Posterior cingulate gyrus (tissue), 11 donors: ENCODE measurements at places on chromosomes 16 and 17.

DNA sequence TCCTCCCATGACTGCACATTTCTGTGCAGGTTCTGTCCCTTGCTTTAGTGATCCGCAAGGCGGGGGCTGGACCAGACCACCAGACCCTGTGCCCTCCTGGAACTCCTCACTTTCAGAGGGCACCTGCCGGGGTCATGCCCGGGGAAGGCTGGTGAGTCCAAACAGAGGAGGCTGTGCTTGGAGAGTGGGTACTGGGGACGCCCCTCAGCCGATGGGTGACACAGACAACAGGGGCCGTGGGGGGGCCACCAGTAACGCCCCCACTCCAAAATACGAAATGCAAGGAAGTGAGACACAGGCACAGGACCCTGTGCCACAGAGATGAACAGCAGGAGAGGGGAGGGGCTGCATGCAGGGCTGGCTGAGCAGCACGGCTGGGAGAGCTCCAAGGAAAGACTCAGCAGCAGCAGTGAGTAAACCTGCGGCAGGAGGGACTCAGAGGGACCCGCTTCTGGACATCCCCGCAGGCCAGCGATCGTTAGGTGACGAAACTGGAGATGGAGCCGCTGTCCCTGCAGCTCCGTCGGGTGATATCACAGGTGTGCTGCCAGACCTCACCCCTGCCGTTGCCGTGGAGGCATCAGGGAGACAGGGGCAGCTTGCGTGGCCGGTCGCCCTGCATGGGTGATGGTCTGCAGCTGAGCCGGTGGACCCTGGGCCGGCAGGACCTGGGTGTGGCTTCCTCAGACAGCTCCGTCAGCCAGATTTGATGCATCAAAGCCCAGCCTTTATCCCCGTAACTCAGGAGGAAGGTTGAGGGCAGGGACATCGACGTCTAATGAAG is 71.2 kb upstream of the GNG13 start:
- peak; percentile 42 for DNase-seq

DNA sequence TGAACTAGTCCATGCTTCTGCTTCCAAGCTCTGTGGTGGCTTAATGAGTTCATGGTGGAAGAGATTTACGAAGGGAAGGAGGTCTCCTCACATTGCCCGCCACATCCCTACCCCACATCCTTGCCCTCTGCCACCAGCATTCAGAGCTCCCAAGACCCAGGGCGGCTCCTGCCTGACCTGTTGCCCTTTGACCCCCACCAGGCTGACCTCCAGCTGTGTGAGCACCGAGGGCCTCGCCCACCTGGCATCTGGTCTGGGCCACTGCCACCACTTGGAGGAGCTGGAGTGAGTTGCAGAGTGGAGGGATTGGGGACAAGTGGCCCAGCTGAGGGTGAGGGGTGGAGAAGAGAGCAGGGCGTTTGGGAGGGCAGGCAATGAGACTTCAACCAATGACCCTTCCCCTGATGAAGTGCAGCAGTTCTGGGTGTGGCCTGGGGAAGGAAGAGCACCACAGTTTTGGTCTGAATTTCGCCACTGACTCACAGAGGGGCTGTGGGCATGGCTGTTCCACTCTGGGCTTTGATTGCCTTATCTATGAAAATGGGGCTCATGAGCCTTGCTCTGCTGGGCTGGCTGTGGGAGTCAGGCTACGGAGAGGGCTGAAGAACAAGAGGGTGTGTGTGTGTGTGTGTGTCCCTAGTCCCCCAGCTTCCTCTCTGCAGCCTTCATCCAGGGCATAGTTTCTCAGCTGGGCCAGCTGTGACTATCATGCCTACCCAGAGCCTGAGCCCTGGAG is 22.6 kb upstream of the CPNE2 start:
- DNase-seq = no peak

DNA sequence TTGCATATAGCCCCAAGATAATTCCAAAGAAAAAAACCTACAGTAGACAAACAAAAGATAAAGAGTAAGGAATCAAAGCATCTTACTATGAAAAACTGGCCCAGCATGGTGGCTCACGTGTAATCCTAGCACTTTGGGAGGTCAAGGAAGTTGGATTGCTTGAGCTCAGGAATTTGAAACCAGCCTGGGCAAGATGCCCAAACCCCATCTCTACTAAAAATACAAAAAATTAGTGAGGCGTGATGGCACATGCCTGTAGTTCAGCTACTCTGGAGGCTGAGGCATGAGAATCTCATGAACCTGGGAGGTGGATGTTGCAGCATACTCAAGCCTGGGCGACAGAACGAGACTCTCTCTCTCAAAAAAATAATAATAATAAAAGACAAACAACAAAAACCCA is 764.7 kb upstream of the KIF2B start:
- DNase-seq = no peak

DNA sequence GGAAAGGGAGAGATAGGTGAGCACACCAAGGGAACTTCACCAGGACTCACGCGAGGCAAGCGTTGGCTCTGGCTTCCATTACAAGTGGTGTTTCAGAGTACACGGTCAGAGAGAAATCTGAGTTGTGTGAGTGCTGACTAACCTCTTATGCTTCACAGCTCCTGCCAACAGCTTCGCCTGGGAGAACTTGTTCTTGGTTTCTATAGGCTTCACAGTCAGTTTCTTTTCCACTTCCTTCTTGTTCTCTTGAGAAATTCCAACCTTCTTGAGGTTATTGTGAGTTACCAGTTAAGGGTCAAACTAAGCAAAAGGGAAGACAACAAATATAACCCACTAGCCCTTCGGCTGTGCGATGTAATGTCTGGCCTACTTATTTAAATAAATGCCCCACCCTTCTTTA is 18.9 kb downstream of the PSME3IP1 start:
- no peak for DNase-seq

DNA sequence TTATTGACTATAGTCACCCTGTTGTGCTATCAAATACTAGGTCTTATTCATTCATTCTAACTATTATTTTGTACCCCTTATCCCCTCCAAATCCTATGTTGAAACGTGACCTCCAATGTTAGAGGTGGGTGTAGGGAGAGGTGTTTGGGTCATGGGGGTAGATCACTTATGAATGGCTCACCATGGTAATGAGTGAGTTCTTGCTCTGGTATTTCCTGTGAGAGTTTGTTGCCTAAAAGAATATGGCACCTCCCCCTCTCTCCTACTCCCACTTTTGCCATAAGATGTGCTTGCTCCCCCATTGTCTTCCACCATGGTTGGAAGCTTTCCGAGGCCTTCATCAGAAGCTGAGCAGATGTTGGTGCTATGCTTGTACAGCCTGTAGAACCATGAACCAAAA is 59.3 kb upstream of the BRD7 start:
- no peak for DNase-seq

DNA sequence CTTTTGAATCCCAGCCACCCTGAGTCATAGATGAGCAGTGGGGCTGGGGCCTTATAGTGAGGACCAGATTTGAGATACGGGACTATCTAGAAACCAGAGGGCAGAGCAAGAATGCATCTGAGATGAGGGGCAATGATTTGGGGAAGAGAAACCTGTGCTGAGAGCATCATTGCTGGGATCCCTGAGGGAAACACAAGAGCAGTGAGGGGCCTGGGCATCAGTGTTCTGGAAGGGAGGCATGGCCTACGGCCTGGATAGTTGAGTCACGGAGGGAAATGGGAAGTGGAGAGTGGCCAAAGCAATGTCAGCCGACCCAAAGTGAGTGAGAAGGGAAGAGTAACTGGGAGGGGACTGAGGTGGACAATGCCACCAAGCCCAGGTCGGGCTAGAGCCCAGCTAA is 5.2 kb downstream of the CAMTA2 start:
- no peak for DNase-seq

- no peak for DNase-seq
Measured at GRCh38 chr17:43713494-43714162, 45.0 kb downstream of the SOST start.

DNA sequence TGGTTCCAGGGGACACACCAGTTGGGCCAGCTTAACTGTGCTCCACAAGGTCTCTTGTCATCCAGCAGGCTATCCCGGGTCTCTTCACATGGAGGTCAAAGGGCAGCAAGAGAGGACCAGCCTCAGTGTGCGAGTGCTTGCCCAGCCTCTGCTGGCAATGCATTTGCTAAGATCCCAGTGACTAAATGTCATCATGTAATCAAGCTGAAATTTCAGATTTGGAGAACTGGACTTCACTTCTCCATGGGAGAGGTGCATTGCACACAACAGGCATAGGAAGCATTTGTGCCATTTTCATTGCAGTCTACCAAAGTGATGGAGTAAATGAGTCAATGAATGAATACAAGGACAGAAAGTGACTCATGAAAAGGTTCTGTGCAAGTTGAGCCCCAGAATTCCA is 51.2 kb upstream of the KDM8 start:
- DNase-seq = no peak

- DNase-seq = no peak
Measured at GRCh38 chr16:85501900-85502299, 111.2 kb upstream of the GSE1 start.

DNA sequence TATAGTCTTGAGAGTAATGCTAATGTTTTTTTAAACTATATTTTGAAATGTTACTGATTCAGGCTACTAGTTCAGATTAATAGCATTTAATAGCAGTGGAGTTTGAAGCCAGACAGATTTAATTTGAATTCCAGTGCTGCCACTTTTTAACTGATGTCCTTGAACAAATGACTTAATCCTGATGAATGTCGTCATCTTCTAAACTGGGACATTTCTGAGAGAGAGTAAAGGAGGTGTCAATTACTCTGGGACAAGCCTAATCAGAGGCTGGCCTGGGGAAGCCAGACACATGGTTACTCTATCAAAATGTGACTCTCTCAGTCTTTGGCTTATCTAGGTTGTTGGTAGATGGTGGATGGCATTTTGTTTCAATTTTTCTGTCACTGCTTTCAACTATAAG is 246.7 kb downstream of the HS3ST3A1 start:
- no peak for DNase-seq

DNA sequence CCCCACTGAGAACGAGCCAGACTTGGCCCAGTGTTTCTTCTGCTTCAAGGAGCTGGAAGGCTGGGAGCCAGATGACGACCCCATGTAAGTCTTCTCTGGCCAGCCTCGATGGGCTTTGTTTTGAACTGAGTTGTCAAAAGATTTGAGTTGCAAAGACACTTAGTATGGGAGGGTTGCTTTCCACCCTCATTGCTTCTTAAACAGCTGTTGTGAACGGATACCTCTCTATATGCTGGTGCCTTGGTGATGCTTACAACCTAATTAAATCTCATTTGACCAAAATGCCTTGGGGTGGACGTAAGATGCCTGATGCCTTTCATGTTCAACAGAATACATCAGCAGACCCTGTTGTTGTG is 631 bp downstream of the BIRC5 start:
- DNase-seq = no peak

- DNase-seq = no peak
Measured at GRCh38 chr16:49635591-49636581, 220.0 kb downstream of the ZNF423 start.

GRCh38 chr16:47965439-47965838 is 190.4 kb downstream of the ABCC12 start:
- DNase-seq = peak; percentile 12

DNA sequence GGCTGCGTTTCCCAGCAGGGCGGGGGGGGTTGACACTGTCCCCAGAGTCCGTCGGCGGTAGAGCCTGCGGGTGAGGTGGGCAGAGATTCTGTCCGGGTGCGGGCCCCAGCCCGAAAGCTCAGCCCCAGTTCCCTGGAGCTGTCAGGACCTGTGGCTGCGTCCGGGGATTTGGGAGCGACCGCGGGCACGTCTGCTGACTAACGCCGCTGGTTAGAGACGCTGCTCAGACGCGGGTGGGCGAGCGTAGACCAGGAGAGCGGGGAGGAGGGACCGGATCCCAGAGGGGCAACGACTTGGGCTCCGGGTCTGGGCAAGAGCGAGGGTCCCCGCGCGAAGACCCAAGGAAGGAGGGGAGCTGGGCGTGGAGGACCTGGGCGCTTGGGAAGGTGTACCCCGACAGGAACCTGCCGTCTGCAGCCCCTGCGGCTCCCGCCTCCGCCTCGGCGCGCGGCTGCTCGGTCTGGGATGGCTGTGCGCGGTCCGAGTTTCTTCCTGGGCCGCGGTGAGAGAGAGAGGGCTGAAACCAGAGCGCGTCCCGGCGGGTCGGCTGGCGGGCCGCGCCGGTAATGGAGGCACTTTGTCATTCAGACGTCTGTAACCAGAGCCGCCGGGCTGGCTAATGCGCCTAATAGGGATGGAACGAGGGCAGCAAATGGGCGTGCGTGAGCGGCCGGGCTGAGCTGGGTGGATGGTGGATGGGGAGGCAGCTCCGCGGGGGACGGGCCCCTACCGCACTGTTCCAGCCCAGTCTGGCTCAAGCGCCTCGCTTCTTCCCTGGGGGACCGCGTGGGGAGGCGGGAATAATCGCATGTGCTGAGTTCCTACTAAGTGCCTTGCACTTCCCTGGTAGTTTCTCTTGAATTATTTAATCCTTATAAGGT is 2.3 kb downstream of the NGFR start:
- no peak for DNase-seq

DNA sequence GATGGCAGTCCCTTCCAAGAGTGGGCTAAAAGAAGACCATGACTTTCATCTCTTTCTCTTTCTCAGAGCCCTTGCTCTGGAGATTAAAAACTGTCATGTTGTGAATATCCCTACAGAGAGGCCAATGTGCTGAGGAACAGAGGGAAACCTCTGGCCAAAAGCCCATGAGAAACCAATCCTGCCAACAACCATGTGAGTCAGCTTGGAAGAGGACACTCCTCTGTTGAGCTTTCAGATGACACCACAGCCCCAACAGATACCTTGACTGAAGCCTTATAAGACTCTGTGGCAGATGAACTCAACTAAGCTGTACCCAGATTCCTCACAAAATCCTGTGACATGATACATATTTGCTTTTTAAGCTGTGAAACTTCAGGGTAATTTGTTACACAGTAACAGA is 19.6 kb downstream of the CPPED1 start:
- no peak for DNase-seq
